Thymus (tissue), 14 donors: ENCODE measurements at places on chromosomes 11 and 22. TPM values are rescaled to one million over a fixed set of nuclear protein-coding genes. Genes with fewer than 3 reads are reported as not detected.
A peak's percentile ranks its signal among the peaks of the same experiment; 100 is the strongest.

DNA sequence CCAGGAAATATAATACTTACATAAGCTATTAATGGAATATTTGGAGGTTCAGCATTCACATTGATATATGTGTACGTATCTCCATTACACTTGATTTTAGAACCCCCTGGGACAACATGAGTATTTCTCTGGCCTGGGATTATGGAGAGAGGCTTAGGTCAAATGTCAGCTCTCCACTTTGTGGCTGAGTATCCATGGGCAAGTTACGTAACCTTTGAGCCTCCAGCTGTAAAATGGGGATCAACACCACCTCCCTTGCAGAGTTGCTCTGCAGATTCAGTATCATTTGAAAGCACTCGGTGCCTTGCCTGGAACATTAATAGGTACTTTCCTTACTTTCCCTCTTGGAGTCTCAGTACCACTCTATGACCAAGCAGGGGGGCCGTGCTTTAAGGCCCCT is 33.2 kb downstream of the C22orf31 start:
- H3K4me1 ChIP-seq: peaks cover 17% of the 10 kb centered on the region
- no peak overlapping the region for H3K27ac ChIP-seq
- H3K27me3 ChIP-seq: peaks cover 65% of the 10 kb centered on the region
- H3K36me3 ChIP-seq: no peaks in the 10 kb centered on the region
- no peak overlapping the region for H3K4me3 ChIP-seq

GRCh38 chr11:39174965-39175364 is 2284.5 kb downstream of the LRRC4C start:
- H3K4me1 ChIP-seq: no peaks in the 10 kb centered on the region
- no peak overlapping the region for H3K4me3 ChIP-seq
- H3K27ac ChIP-seq: no peak overlapping the region
- H3K27me3 ChIP-seq: no peaks in the 10 kb centered on the region
- DNase-seq: no peak
- no peaks in the 10 kb centered on the region for H3K36me3 ChIP-seq

DNA sequence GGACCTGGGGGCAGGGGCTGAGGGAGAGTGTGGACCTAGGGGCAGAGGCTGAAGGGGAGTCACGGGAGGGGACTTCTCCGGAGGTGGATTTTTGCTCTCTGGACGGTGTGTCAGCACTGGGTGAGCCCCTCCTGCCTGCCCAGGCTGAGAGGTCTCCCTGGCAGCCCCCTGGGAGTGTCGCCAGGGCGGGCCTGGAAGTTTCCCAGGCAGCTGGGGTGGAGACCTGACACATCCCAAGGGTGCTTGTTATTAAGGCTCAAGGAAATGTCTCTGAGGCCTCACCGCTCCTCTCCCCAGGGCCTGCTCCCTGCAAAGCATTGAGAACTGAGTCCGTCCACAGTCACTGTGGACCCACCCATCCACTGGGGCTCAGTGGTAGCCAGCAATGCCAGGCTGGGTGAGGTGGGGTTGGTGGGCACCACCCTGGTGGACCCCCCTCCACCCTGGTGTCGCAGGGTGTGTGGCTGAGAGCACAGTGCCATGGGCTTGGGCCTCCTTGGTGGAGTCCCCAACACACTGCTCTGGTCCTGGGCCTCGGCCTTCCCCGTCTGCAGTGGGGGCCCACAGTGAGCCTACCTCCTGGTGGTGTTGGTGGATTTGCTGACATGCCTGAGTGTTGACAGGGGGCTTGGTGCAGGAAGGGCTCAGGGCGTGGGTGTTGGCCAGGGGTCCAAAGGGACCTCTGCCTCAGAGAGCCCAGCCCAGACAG is 2.5 kb downstream of the CD81 start:
- peak overlapping the region; percentile 36 for H3K27ac ChIP-seq
- no peak overlapping the region for H3K4me3 ChIP-seq
- no peaks in the 10 kb centered on the region for H3K27me3 ChIP-seq
- no peak for DNase-seq

DNA sequence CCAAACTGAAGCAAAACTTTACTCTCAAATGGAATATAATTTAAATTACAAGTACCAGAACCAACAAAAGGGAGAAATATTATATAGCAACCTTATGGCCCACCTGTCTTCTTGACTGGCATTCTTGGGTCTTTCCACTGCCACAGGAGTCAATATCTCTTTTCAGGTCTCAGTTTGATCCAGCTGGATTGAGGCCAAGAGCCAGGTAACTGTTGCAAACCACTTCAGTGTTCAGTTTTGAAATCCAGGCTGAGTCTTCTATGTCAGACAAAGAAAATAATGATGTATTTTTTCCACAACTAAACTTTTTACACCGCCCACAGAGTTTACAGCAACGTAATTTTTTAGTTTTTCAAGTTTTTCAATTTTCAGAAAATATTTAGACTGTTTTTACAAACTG is 648 bp downstream of the DLG2 start:
- H3K4me3 ChIP-seq: no peak overlapping the region
- peaks cover 5% of the 10 kb centered on the region for H3K4me1 ChIP-seq
- no peaks in the 10 kb centered on the region for H3K27me3 ChIP-seq
- H3K36me3 ChIP-seq: no peaks in the 10 kb centered on the region
- no peak for DNase-seq

- no peaks in the 10 kb centered on the region for H3K36me3 ChIP-seq
- H3K27me3 ChIP-seq: no peaks in the 10 kb centered on the region
- no peak for DNase-seq
- H3K27ac ChIP-seq: no peak overlapping the region
- H3K4me1 ChIP-seq: no peaks in the 10 kb centered on the region
These were observed 29.5 kb downstream of the DKK3 start for GRCh38 chr11:11978792-11979487.

- no peak for DNase-seq
- H3K36me3 ChIP-seq: no peaks in the 10 kb centered on the region
- no peak overlapping the region for H3K27ac ChIP-seq
- peaks cover 8% of the 10 kb centered on the region for H3K4me1 ChIP-seq
These were observed 64.8 kb downstream of the RAB30 start for GRCh38 chr11:83006877-83007330.

DNA sequence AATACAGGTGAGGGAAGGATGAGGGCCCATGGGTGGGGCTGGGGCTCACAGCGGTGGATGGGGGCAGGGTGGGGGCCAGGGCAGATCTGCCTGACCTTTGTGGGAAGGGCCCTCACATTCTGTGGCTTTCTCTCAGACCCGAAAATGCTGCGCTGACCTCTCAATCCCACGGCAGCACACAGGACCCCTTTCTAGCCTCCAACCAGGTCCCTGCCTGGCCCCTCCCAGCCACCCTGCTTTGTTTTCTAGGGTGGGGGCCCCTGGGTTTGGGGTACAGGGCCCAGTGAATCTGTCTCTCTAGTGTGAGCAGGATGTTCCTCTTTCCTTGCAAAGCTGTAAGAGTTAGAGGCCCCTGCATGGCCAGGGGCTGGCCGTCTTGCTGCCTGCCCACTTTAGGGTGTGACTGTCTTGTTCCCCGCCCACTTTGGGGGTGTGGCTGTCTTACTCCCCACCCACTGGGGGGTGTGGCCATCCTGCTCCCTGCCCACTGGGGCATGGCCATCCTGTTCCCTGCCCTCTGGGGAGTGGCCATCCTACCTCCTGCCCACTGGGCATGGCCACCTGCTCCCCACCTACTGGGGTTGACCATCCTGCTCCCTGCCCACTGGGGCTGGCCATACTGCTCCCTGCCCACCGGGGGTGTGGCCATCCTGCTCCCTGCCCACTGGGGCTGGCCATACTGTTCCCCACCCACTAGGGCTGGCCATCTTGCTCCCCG is 11.5 kb downstream of the PARVG start:
- H3K36me3 ChIP-seq: peaks cover 15% of the 10 kb centered on the region
- no peak overlapping the region for H3K4me3 ChIP-seq
- H3K4me1 ChIP-seq: peaks cover 12% of the 10 kb centered on the region
- DNase-seq: no peak
- H3K27me3 ChIP-seq: no peaks in the 10 kb centered on the region
- H3K27ac ChIP-seq: no peak overlapping the region

The DGAT2 gene
- total RNA-seq: 8.5 TPM

The DAGLA gene
- 0.14 TPM for total RNA-seq

The KRTAP5-10 gene
- not detected for total RNA-seq

GRCh38 chr11:2153581-2154194 is 7.3 kb downstream of the INS start:
- H3K36me3 ChIP-seq: no peaks in the 10 kb centered on the region
- peaks cover 5% of the 10 kb centered on the region for H3K4me1 ChIP-seq
- no peak overlapping the region for H3K27ac ChIP-seq
- H3K27me3 ChIP-seq: peaks cover 34% of the 10 kb centered on the region
- no peak for DNase-seq

The MN1 gene
- 0.47 TPM for total RNA-seq

DNA sequence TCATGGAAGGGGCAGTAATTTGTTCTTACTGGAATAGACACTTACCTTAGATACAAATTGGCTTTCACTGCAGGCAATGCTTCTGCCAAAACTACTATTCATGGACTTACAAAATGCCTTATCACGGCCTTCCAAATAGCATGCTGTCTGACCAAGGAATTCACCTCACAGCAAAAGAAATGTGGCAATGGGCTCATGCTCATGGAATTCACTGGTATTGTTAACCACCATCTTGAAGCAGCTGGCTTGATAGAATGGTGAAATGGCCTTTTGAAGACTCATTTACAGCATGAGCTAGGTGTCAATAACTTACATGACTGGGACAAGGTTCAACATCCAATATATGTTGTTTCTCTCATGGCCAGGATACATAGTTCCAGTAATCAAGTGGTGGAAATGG is 21.9 kb downstream of the OR5B21 start:
- no peak overlapping the region for H3K4me3 ChIP-seq
- H3K4me1 ChIP-seq: no peaks in the 10 kb centered on the region
- DNase-seq: no peak
- H3K27me3 ChIP-seq: no peaks in the 10 kb centered on the region
- H3K27ac ChIP-seq: no peak overlapping the region

DNA sequence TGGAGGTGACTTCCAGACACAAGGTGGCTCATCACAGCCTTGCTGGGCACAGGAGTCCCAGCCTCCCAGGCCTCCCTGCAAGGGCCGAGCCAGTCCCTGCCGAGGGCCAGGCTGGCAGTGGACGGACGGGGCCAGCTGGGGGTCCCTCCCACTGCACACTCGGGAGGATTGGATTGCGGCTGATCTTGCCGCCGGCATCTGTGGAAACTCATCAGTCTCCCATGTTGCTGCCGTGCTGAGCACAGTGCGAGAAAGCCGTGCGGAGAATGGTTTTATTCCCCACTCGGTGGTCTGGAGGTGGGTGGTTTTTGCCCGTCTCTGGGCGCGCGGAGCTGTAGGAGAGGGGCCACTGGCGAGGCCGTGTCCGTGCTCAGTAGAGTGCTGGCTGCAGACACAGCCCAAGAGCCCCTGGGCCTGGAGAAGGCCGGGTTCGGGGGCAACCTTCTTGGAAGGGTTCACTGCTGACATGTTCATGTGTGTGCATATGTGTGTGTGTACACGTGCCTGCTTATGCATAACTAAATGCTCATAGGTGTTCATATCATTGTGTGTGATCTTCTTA is 1246.4 kb downstream of the BRD1 start:
- no peak for DNase-seq
- H3K27me3 ChIP-seq: peaks cover 39% of the 10 kb centered on the region
- H3K4me3 ChIP-seq: no peak overlapping the region
- H3K4me1 ChIP-seq: peaks cover 3% of the 10 kb centered on the region
- H3K27ac ChIP-seq: no peak overlapping the region

The RPS19BP1 gene
- 114 TPM for total RNA-seq

GRCh38 chr22:39805117-39805516 is 88.4 kb downstream of the ENTHD1 start:
- H3K36me3 ChIP-seq: no peaks in the 10 kb centered on the region
- no peaks in the 10 kb centered on the region for H3K4me1 ChIP-seq
- no peaks in the 10 kb centered on the region for H3K27me3 ChIP-seq
- H3K4me3 ChIP-seq: no peak overlapping the region
- no peak overlapping the region for H3K27ac ChIP-seq

GRCh38 chr11:13205486-13205885 is 72.1 kb upstream of the BMAL1 start:
- no peak overlapping the region for H3K27ac ChIP-seq
- no peaks in the 10 kb centered on the region for H3K36me3 ChIP-seq
- H3K4me3 ChIP-seq: no peak overlapping the region
- H3K27me3 ChIP-seq: no peaks in the 10 kb centered on the region
- H3K4me1 ChIP-seq: peaks cover 4% of the 10 kb centered on the region

GRCh38 chr11:128424851-128425285 is 162.5 kb downstream of the ETS1 start:
- no peak overlapping the region for H3K27ac ChIP-seq
- no peaks in the 10 kb centered on the region for H3K27me3 ChIP-seq
- H3K36me3 ChIP-seq: no peaks in the 10 kb centered on the region

GRCh38 chr22:44968736-44969135 is 41.1 kb downstream of the PHF21B start:
- H3K27me3 ChIP-seq: no peaks in the 10 kb centered on the region
- no peak for DNase-seq

DNA sequence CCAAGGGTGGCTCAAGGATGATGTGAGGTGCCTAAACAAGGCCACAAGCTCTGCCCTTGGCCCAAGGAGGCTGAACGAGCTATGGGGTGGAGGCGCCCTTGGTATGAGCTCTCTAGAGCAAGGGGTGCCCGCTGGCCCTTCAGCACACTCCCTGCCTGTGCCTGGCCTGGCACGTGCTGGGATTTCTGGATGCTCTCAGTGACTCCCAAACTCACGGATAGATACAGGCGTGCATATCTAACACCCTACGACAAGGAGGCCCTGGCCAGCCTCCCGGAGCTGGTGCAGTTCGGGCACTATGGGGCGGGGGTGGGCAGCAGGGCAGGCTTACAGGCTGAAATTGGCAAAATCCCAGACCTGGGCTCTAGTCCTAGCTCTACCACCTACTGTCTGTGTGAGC is 30.6 kb downstream of the SCUBE1 start:
- no peak overlapping the region for H3K27ac ChIP-seq
- no peaks in the 10 kb centered on the region for H3K36me3 ChIP-seq
- no peak overlapping the region for H3K4me3 ChIP-seq
- H3K27me3 ChIP-seq: no peaks in the 10 kb centered on the region

The OR8A1 gene
- not detected for total RNA-seq

DNA sequence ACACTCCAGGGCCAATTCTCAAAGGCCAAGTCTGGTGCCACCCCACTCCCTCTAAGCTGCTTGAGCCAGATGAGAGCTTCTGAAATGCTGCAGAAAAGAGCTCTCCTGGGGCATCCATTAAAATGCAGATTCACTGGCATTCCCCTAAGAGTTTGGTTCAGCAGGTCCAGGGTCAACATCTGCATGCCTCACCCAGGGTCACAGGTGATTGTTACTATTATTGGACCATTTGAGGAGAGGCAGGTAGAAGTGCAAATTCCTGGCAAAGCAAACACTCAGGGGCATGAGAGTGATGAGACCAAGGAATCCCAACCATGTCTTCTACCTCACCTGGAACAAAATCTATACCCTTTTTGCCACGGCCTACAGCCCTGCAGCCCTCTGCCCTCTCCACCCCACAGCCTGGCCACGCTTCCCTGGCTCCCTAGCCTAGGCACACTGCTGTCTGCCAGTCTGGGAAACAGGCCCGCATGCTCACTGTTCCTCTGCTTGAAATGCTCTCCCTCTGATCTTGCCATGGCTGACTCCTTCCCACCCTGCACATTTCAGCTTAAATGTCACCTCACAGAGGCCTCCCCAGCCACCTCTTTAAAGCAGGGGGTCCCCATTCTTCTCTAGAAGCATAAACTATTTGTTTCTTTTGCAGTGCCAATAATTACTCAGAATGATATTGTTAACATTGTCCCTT is 4.4 kb upstream of the P2RX6 start:
- no peak overlapping the region for H3K27ac ChIP-seq
- H3K4me3 ChIP-seq: no peak overlapping the region
- peaks cover 33% of the 10 kb centered on the region for H3K27me3 ChIP-seq
- no peaks in the 10 kb centered on the region for H3K36me3 ChIP-seq

The BATF2 gene
- total RNA-seq: 0.90 TPM

The TRAPPC4 gene
- total RNA-seq: 75.9 TPM

The CHRM1 gene
- not detected for total RNA-seq
